Activated CD4-positive, alpha-beta T cell treated with anti-CD3 and anti-CD28 coated beads, Interleukin-2, amount 50 U/mL, for 1 hour (primary cell): ENCODE measurements at places on chromosomes 11 and 22.
A peak's percentile ranks its signal among the peaks of the same experiment; 100 is the strongest.

DNA sequence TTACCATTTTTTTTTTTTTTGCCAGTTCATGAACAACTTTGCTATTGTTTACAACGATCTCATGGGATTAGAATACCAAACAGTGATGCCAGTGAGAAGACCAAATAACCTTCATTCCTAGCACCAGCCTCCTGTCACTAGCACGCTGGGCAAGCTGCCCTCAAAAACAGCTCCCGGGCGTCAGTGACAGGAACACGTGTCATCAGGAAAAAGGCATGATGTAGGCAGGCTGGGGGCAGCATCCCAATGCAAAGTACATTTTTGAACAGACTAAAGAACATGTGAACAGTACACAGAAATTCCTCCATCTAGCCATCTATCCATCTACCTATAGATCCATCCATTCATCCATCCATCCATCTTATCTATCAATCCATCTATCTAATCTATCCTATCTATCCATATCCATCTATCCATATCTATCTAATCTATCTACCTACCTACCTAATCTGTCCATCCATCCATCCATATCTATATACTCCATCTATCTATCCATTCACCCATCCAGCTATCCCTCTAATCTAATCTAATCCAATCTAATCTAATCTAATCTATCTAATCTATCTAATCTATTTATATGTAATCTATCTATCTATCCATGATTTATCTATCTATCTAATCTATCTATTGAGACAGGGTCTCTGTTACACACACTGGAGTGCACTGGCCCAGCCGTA lies 378.5 kb downstream of the SHANK2 start:
- no peak for DNase-seq

- no peak for DNase-seq
Observed at GRCh38 chr11:130118636-130119387, 40.8 kb upstream of the ST14 start.

GRCh38 chr22:27133681-27134314 lies 476.4 kb downstream of the MIAT start:
- DNase-seq = no peak

DNA sequence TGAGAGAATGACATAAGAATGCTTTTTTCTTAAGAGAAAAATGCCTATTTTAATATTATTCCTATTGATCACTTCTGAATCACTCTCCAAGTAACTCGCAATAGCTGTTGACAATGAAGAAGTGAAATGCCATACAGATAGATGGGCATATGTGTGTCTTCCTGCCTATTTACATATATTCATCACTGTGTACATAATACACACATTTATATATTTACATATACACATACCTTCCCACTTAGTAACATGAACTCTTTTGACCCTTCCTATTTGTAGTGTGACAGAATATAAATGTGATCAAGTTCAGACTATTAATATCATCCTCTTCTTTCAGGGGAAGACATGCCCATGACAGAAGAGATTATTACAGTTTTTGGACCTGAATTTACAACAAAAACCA lies 756.7 kb downstream of the DLG2 start:
- DNase-seq = no peak

DNA sequence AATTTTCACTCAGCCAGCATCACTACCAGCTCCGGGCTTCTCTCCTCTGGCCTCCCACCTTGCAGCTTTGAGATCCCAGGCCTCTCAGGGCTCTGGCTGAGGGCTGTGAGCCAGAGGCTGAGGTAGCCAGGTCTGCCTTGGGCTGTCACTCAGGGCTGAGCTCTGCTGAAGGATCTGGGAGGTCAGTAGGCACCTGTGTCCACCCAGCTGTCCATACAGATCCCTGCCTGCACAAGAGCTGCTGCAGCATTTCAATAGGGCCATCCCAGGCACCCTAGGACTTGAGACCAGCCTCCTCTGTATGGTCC lies 12.6 kb downstream of the KCNQ1OT1 start:
- DNase-seq = no peak

GRCh38 chr11:46521961-46522681 lies 71.7 kb downstream of the AMBRA1 start:
- DNase-seq = no peak

GRCh38 chr11:47317064-47317828 lies 35.3 kb downstream of the MYBPC3 start:
- DNase-seq = no peak

- peak; percentile 48 for DNase-seq
Observed at GRCh38 chr22:20509344-20510047, 2.1 kb downstream of the MED15 start.

DNA sequence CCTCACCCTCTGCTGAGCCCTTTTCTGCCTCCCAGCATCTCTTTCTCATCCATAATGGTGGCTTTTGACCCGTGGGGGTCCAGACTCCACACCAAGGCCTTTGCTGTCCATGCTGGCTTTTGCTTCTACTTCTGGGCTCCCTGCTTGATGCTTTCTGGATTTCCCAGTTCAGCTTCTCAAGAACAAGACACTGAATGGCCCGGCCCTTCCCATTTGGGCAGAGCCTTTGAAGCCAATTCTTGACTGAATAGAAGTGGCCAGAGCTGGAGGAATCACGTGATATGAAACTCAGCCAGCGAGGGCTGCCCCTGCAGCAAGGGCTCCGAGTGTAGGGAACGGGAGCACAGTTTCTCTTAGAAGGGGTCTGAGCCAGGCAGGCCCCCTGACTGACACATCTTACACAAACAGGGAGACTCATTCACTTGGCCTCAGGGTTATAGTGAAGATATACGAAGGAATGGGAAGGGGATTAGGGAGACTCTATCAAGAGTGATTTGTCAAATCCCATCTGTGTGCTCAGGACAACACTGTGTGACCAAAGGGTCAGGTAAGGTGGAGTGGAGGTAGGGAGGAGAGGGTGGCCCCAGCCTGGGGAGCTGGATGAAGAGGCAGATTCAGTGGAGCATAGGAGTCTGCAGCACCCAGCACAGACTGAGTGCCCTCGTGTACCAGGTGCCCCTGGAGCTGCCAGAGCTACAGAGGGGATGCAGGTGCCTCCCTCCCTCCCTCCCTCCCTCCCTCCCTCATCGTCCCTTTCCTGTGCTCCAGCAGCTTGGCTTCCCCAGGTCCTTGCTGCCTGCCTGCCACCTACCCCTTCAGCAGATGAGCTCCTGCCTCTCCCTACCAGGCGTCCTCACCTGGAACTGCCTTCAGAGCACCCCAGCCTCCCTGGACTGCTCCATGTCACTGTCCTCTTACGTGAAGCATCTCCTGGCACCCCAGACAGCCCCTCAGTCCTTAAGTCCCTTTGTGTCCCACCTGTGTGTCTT lies 106.0 kb downstream of the TRIM29 start:
- no peak for DNase-seq

DNA sequence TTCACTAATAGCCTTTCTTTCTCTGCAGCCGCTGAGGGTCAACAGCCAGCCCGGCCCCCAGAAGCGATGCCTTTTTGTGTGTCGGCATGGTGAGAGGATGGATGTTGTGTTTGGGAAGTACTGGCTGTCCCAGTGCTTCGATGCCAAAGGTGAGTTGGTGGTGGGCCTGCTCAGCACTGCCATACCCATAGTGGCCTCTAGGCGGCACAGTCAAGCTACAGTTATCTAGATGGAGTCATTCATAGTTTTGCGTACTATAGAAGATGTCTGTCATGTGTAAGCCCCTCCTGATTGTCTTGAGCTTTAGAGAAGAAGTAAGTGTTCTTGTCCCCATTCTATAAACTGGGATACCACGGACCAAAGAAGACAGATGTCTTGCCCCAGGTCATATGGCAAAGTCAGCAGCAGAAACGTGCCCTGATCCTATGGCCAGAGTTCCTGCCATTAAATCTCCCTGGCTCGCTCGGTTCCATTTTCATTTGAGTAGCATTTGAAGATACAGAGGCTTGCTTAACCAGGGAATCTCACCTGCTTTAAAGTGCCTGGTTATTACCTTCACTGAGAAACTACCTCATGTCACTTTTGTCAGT lies 42.1 kb upstream of the CRTAM start:
- DNase-seq = peak; percentile 66

DNA sequence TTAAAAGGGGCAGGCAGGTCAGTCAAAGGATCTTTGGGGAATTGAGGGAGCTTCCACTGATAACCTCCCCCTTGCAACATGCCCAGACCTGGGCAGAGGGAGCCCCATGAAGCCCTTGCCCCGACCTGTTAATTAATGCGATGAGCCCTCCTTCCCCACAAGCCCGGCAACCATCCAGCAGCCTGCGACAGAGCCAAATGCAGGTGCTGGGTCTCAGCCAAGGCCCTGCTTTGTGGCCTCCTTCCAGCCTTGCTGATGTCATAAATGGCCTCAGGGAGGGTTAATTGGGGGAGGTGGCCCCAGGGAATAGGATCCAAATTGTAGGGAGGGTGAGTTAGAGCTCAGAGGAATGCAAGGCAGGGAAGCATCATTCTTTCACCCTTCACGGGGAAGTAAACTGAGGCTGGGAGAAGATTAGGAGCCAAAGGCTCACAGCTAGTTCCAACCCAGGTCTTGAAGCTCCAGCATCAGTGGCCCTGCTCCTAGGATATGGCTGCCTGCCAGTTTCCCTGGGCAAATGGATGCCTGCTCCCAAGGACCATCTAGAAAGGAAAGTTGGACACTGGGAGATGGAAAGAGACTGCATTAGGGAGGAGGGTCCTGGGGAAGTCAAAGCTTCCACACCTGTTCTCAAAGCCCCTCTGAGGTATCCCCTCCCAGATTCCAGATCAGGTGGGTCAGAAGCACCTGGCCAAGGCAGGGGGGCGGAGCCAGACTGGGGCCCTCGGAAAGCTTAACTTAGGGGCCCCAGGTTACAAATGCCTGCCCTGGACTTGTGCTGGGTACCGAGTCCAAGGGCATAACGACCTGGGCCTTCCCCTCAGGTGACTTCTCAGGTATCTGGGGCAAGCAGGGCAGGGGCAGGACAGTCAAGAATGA lies 34.1 kb downstream of the LMO1 start:
- DNase-seq = no peak

DNA sequence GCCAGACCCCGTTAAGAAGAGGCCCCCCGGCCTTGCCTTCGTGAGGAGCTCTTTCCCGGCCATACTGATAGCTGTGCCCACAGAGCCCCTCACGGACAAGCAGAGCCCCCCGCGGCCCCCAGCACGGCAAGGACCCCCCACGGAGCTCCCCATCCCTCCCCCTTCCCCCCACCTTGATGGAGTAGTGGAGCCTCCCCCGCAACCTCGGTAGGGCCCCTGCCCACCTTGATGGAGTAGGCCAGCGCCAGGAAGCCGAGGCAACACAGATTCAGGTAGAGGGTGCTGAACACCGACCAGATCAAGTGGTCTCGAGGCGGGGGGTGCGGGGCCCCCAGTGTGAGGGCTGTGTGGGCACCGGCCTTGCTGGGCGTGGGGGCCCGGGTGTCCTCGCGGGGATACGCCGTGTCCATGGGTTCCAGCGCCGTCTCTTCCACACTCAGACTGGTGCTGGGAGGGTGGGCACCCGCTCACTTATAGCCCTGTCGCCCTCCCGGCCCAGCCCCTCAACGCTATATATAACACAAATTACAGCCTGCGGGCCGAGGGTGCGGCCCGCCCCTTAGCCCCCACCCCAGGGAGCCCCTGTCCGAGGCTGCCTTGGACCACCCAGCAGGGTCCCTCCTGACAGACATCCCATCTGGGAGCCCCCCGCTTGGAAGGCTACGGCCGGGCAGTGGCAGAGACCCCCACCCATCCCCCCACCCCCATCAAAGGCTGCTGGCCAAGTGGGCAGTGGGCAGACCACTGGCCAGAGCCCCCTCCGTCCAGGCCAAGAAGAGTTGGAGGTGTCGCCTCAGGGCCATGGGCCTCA lies at the start of gene IFITM5:
TSS of gene IFITM5 (minus strand) at position 446 of the 811 bp plus-strand sequence. CDS start at position 410, 36 bp downstream.
- DNase-seq = no peak

DNA sequence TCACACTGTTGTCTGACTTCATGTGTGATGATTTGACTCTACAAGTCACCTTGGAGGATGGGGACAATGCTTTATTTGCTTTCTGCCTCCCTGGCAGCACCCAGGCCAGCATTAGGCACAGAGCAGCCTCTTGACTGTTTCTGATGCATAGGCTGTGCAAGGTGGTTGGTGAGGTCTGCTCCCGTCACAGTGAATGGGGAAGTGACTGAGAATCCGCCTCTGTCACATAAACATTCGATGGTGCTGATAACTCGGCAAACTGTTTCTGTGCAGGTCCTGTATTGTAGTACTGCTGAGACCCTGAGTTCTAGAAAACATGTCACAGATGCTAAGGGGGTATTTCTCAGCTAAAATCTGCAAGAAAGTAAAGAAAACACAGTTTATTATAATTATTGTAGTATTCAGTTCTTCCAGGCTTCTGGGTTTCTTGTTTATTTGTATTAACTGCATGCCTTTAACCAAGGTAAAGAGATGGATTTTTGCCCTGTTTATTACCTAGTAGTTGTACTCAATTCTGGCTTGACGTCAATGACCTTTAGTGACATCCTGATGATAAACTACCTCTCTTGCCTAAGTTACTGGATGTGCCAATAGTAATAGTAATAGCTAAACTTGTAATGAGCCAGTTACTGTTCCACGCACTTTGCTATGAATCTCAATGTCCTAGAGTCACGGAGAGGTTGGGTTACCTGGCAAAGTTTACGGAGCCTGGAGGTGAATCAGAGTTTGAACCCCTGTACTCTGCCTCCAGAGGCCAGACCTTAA lies 24.8 kb upstream of the RCN1 start:
- no peak for DNase-seq

DNA sequence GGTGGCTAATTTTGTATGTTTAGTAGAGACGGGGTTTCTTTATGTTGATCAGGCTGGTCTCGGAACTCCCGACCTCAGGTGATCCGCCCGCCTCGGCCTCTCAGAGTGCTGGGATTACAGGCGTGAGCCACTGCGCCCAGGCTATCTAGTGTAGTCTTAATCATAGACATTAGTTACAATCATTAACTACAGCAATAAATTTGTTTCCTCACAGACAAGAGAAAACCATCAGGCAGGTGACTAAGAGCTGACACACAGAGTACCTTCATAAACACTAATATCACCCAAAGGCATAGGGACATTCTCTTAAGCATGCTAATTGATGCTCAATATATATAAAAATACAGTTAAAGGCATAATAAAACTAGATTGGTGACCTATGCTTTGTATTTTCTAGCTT lies 19.4 kb downstream of the SDHD start:
- DNase-seq = no peak
